ENCODE measurements at places on chromosomes 5 and 9.
A peak's percentile ranks its signal among the peaks of the same experiment; 100 is the strongest.

DNA sequence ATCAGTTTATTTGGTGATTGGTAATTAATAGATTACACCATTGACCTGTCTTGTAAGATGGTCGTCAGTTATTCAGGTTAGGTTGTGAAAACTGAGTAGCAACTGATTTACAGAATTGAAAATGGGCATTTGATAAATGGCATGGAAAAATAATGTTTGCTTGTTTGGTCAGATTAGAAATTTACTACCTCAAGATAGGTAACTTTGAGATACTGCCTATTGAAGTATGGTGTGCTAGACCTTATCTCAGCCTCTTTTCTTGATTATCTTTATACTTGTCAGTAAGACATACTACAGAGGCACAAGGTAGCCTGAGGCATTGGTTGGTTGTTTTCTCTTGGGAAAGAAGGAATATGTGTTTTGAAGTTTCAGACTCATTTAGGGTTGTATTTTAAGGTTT lies 174.5 kb downstream of the XRCC4 start:
- DNase-seq, result peak; percentile 8

DNA sequence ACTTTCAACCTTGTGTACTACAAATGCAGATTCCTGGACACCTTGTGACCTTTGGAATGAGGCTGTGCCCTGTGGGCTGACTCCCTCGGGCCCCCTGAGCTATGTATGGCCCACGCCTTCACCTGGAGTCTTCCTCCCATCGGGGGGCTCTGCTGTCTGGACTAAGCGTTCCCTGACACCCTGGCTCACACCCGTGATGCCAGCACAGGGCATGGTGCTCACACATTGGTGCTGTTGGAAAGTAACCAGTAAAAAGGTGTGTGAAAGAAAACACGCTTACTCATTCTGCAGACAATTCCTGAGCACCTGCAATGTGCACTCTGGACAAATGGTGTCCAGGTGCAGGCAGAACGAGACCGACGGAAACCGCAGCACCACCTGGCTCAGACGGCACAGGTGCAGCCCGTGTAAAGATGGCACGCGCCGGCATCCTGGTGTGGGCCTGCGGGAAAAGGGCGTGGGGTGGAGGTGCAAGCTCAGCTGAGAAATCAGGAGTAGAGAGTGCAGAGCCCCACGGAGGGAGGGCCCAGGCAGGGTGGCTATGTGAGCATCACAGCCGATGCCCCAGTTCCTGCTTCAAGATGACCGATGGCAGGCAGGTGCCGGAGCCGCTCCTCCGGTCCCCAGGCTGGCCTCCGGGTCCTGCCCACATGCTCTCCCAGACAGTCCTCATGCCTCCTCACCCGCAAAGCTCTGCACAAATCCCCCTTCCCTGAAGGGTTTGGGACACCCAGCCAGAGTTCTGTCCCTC lies 11.0 kb downstream of the LPCAT1 start:
- DNase-seq, result no peak

DNA sequence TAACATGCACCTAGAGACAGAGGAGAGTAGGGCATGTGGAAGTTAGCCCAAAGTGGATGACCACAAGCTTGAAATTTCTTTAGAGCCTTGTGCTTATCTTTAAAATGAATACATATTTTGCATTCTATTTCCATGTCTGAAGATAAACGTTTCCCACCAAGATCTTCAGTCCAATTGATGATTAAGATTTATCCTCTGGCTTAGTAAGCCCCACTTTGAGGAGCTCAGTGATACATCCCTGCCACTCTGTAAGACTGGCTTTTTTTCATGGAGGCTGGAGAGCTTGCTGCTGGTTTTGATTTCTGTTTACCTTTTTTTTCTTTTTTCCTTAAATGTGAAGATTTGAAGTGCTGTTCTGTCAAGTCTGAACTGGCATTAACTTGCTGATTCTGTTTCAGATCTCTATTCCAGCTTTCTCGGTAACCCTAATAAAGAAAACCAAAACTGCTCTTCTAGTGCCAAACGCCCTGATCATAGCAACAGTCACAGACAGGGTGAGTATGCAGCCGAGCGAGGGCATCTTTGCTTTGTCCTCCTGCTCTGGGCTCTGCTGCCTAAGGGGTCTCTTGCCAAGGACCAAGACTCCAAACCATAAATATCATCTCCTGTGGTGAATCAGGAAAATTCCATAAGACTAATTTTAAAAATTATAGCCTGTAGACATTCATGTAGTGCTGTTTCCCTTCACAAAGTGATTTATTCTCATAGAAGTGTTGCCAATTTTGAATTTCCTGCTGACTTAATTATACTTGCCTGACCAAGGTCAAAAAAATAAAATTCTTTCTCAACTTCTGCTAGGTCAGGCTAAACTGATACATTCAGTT lies 54.3 kb downstream of the GRAMD2B start:
- no peak for DNase-seq

GRCh38 chr9:7375013-7375511 lies 424.5 kb downstream of the DMAC1 start:
- DNase-seq, result no peak

- DNase-seq, result no peak
Observed at GRCh38 chr5:7857926-7858632, 7.1 kb upstream of the CFAP90 start.

DNA sequence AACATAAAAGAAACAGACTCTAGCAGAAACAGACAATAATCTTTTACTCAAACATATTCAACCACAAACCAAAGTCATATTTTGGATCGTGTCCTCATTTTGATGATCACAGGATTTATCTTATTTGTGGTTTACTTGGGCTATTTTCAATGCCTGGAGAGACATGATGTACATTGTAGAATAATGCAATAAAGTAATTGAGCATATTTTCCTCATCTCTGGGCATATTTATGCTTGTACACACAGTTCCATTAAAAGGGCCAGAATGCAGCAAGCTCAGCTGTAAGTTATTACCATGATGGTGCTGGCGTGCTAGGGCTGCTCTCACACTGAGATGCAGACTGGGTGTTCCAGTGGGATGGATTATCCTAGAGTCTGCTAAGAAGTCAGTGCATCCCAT lies 456.7 kb downstream of the TLE4 start:
- no peak for DNase-seq

GRCh38 chr9:4034404-4034803 lies 265.5 kb downstream of the GLIS3 start:
- DNase-seq, result no peak

DNA sequence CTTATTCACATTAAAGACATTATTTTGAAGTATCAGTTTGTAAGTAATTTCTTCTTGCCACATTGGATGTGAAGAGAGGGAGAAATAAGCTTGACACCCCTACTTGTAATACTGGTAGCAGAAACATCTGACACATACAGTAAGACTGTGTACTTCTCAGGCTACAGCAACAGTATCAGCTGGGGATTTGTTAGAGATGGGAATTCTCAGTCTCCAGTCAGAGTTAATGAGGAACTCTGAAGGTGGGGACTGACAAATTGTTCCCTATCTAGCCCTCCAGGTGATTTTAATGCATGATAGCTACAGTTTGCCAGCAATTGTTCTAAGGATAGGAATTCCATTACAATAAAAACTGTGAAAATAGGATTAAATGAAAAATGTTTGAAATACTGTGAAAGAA lies 524.8 kb downstream of the PRR16 start:
- DNase-seq, result no peak

- no peak for DNase-seq
Observed at GRCh38 chr9:120440791-120441190, 139.2 kb downstream of the CDK5RAP2 start.

- DNase-seq, result no peak
Observed at GRCh38 chr5:123037104-123037418, 536 bp upstream of the PPIC start.

GRCh38 chr5:79191457-79191856 lies 44.5 kb upstream of the JMY start:
- DNase-seq, result no peak

GRCh38 chr5:73215891-73216610 lies 43.1 kb downstream of the TMEM174 start:
- peak; percentile 89 for DNase-seq

GRCh38 chr5:105397749-105398148 lies 1835.2 kb upstream of the NUDT12 start:
- no peak for DNase-seq

DNA sequence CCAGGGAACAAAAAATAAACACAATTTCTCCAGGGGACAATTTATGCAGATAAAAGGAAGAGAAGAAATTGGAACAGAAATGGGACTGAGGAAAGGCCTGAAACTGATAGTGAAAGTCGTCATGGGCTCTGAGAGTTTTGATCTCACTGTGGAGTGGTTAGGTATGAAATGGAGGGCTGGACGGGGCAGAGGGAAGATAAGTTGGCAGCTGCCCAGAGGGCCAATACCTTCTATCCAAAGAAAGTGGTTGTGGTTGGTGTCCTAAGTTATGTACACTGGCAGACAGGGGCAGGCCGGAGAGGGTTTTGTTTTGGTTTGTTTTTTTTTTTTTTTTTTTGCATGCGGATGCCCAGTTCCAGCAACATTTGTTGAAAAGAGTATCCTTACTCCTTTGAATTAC lies 46.1 kb downstream of the ZNF618 start:
- DNase-seq, result no peak

DNA sequence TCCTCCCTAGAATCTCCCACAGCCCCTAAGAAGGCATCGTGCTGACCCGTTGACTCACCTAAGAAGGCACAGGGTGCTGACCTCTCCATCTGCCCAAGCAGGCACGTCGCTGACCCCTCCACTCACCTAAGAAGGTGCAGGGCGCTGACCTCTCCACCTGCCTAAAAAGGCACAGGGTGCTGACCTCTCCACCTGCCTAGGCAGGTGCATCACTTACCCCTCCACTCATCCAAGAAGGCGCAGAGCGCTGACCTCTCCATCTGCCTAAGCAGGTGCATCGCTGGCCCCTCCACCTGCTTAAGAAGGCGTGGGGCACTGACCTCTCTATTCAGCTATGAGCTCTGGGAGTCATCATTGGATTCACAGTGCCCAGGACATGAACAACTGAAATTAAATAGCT lies 54.4 kb upstream of the FCN1 start:
- DNase-seq, result no peak

GRCh38 chr5:110769000-110769681 lies 30.3 kb downstream of the SLC25A46 start:
- DNase-seq, result no peak

GRCh38 chr9:10855847-10856246 lies 243.0 kb upstream of the PTPRD start:
- DNase-seq, result peak; percentile 5

GRCh38 chr9:131097948-131098278 lies 1.6 kb downstream of the AIF1L start:
- DNase-seq, result no peak

GRCh38 chr9:100549048-100549447 lies 28.8 kb upstream of the CAVIN4 start:
- DNase-seq, result no peak

DNA sequence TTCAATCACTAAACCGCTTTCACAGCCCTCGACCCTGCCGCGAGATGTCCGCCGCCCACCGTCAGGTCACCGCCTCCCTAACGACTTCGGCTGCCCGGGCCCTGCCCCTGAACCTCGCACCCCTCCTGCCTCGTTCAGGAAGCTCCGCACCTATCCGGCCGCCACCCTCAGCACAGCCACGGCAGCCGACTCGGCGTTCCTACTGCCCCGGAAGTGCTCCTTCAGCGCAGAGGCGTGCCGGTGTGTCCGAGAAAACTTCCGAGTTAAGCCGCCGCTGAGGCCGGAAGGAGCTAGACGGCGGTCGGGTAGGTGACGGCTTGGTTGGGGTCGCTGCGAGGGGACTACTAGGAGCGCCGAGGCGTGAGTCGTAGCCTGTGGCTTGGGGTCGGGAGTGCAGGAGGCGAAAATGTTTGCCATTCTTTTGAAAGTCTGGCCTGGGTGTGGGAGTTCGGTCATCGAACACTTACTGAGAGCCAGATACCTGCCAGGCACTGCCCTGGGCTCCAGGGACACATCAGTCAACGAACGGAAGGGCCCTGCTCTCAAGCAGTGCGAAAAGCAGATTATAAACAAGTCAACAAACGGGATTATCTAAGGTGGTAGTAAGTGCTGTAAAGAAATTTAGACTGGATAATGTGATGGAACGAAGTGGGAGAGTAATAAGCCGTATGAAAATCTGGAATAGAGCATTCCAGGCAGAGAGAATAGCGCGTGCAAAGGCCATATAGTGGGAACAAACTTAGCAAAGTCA lies at the start of the genes FAM114A2 and MFAP3:
FAM114A2 (minus strand) TSS at position 204 of the 751 bp plus-strand sequence. CDS start 3,957 bp downstream, outside the sequence.
MFAP3 (plus strand) TSS at position 261 of the 751 bp plus-strand sequence. CDS start 10,756 bp downstream, outside the sequence.
- peak; percentile 93 for DNase-seq

- no peak for DNase-seq
Observed at GRCh38 chr9:136596630-136597031, 50.8 kb upstream of the NOTCH1 start.

DNA sequence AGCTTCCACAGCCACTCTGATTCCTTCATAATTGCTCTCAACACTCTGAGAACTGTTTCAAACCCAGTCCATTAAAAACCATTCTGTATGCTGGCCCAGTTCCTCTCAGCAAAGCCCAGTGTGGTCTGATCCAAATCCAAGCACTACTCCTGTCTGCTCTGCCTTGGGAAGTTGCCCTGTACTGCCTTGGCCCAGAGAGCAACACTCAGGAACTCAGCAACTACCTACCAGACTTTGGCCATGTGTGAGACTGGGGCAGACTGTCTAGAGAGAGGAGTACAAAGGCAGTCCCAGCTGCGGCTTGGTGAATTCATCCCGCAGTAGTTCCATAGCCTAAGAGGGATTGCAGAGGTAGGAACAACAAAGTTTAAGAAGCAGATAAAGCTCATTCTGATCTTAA lies 214.4 kb downstream of the MCTP1 start:
- no peak for DNase-seq

GRCh38 chr9:77765781-77766259 lies 117.7 kb upstream of the GNA14 start:
- DNase-seq, result no peak

DNA sequence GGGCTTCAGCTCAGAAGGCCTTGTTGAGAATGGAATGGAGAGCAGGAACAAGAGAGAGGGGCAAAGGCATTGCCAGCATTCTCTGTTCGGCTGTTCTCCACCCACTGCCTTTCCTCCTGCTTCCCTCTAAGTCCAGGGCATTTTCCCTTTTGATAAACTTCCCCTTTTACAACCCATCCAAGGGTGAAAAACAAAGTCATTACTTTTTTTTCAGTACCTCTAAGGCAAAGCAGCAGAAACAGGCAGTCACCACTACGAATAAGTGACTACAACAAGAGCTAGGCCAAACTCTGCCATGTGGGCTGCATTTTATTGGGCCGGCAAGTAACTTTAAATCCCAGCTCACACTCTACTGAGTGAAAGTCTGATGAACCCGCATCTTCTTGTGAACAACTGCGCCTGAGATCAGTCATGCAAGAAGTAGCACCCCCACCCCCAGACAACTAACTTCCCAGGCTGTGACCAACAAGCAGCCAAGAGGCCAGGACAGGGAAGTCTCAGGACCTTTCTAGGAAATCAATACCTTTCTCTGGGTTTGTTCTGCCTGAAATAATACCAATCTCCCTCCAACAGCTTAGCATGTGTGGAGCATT lies 13.1 kb downstream of the IL7R start:
- no peak for DNase-seq

DNA sequence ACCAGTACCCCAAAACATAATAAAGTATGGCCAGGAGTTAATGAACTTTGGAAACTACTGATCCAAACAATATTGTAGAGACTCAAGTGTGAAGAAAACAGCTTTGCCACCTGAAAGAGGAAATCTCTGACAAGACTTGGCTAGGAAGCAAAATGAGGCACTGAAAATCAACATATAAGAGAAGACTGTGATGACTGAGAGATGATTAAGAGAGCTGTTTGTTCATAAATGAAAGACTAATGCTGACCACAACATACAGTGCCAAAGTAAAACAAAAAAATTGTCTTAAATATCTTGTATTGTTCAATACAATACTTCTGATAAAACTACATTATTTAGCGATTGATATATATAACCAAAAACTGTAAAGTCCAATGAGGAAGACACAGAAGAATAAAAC lies 7.2 kb downstream of the RC3H2 start:
- DNase-seq, result no peak

Measured in HEK293T (cell line).